ENCODE measurements at places on chromosomes 7 and 10.

DNA sequence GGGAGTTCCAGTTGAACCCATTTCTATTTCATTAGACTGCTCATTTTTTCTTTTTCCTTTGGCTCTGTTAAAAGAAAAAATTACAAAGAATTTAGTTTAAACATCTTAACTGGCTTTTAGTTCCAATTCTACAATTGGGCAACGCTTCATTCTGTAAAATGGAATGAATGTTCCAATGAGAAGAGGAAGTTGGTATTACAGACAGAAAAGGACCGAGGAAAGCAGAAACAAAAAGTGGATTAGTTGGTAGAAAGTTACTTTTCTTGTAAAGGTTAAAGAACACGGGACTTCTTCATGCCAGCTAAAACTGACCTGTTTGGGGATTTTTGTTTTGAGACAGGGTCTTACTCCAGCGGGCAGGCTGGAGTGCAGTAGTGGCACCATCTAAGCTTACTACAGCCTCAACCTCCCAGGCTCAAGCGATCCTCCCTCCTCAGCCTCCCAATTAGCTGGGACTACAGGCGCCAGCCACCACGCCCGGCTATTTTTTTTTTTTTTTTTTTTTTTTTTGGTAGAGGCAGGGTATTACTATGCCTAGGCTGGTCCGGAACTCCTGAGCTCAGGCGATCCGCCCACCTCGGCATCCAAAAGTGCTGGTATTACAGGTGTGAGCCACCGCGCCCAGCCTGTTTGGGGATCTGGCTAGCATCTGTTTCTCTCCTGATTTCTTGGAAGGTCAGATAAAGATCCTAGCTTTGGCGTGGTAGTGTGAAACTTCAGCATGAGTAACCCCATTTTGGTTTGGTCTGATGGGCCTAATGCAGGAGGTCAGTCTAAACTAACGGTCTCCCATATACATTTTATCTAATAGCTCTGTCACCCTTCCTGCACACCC lies 1.3 kb upstream of the VDAC2 start:
- DNase-seq: no peak

DNA sequence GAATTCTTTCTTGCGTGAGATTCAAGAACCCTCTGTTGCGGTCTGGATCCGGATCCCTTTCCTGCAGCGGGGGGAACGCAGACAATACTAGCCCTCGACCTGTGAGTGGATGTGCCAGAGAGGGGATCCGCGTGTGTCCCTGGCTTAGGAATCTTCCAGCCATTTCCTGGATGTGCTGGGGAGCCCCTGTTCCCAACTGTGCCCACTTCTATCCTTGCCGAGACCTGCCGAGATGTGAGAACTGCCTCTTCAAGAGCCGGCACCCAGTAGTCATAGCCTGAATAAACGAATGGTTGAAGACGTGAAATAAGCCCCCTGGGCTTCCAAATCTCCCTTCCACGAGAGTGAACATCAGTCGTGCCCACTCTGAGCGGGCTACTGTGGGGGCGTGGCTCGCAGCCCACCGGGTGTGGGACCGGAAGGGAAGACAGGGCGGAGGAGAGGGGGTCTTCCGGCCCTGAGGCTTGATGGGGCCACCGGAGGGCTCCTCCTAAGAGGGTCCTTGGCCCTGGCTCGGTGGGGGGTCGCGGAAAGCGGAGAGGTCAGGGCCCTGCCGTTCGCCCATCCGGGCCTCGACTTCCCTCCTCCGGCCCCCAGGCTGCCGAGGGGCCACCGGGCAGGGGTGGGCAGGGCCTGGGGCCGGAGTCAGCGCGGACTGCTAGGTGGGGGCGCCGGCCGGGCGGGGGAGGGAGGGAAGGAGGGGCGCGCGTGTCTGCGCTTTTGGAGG lies 1.3 kb upstream of the CCDC136 start:
- no peak for DNase-seq

DNA sequence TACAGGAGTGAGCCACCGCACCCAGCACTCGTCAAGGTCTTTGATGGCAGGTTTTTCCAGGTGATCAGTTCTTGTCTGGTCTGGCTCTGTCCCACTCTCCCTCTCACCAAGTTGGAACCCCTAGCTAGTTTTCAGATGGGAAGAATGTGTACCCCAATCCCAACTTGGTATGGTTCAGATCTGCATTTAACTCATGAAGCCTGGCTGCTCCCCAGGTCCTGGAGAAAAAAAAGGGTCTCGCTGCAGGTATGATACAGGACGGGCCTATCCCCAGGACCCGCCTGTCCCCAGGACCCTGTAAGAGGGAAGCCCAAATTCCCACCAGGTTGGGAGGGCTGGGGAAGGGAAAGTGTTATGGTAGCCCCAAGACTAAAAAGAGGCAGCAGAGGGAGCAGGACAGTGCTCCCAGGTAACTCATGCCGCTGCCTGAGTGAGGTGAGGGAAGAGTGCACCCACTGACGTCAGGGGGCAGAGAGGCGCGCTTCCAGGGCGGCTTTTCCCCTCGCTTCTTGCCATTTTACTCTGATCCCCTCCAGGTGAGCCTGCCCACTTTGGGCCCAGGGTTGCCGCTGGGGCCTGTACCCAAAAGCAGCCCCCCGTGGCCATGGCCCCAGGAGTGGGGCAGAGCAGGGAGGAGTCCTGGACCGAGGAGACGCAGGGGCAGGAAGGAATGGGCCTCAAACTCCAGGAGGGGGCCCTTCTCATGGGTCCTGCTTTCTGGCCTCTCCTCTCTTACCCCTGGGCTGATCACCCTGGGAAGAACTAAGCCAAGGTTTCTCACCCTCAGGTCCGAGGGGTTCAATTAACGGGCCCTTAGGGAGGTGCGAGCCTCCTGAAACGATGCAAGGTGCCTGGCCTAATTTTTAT lies 36.4 kb upstream of the SRRM3 start:
- DNase-seq: no peak

DNA sequence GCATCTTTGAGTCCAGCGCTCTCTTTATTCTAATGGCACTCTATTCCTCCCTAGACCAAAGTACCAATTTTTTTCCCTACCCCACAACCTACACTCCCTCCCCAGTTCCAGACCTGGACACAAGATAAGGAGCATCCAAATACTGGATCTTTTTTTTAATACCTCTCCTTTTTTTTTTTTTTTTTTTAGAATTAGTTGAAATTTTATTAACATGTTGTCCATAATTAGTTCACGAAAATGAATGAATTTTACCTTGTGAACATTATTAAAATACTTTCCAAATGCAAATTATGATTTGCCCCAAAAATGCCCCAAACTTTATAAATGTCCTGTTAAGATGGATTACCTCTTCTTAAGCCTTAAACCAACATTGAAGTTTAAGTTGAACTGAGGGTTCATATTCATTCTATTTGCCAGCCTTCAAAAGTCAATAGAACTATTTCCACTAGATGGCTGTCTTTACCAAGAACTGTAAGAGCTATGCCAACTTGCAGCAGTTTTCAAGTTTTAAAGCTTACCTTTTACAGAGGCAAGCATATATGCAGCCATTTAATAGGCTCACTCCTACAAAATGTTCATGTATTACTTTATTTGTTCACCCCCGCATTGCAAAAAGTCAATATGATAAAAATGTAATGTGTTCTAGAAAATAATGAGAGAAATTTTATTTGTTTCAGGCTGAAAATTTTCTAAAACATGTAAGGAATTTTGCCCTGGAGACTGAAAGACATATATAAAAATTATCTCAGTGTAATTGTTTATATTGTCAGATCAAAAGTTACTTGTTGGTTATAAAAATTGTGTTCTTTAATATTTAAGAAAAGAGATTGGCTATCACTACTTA lies 39.7 kb upstream of the TNKS2 start:
- no peak for DNase-seq

- no peak for DNase-seq
Observed at GRCh38 chr7:92446869-92447344, 375 bp upstream of the GATAD1 start.

- DNase-seq: no peak
Observed at GRCh38 chr10:95759233-95759826, 3.4 kb downstream of the ENTPD1 start.

DNA sequence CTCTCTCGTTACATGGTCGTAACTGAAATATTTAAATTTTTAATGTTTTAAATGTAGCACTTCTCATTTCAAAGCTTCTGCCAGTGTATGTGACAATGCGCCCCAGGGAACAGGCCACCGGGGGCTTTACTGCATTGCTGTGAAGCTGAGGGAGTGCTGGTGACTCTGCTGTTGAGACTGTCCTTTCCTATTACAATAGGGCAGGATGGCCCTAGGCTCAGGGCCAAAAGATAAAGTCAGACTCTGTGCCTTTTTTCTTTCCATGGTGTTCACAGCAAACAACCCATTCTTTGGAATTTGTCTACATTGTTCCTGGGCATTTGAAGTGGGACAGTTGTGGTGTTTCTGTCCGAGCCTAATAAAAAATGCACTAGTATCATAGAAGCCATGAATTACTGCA lies 107.3 kb downstream of the GALNT11 start:
- no peak for DNase-seq

- no peak for DNase-seq
Observed at GRCh38 chr7:120717166-120717565, 140.8 kb downstream of the TSPAN12 start.
